B cell (primary cell): ENCODE measurements at places on chromosomes 11 and 22. TPM values are rescaled to one million over a fixed set of nuclear protein-coding genes. Genes with fewer than 3 reads are reported as not detected.

The MYBPC3 gene
- 0.67 and 0.70 TPM in 2 replicates for total RNA-seq

The TUBA8 gene
- total RNA-seq, result 1.8 and 3.6 TPM in 2 replicates

The SCGB1A1 gene
- total RNA-seq, result not detected in 2 replicates

The HOATZ gene
- total RNA-seq, result not detected in 2 replicates

The TIMM10 gene
- 39.6 and 39.8 TPM in 2 replicates for total RNA-seq

The BARX2 gene
- total RNA-seq, result not detected in 2 replicates

The RCOR2 gene
- not detected in 2 replicates for total RNA-seq

The C11orf54 gene
- total RNA-seq, result 38.9 and 40.3 TPM in 2 replicates

The LMNTD2 gene
- total RNA-seq, result 19.7 and 21.4 TPM in 2 replicates

The PATE2 gene
- not detected in 2 replicates for total RNA-seq

The MS4A1 gene
- total RNA-seq, result 1,202 and 1,215 TPM in 2 replicates

The EIF3M gene
- total RNA-seq, result 174 and 177 TPM in 2 replicates

The MS4A12 gene
- not detected in 2 replicates for total RNA-seq

The DDT gene
- 96.7 and 105 TPM in 2 replicates for total RNA-seq

The TH gene
- total RNA-seq, result not detected in 2 replicates

The OR5T1 gene
- total RNA-seq, result not detected in 2 replicates
